ENCODE measurements at places on chromosomes 3 and 15.

- peak; percentile 31 for DNase-seq
Measured at GRCh38 chr3:51967384-51968169, at the start of gene PCBP4. Gene PCBP4 (minus strand): TSS chr3:51967454. CDS start chr3:51961240, 6,214 bp downstream.

DNA sequence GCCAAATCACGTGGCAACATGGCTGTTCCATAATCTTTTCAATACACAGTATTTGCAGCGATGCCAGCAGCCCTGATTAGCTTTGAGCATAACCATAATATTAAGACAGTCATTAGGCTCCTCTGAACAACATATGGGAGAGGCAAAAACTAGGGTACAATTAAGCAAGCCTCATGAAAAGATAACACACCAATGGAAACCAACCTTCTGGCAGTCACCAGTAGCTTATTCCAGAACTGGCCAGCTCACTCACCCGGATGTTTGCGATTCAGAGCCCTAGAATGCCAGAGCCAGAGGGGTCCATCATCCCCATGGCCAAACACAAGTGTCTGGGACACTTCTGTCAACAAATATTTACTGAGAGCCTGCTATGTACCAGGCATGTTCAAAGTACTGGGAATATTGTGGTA lies 48.8 kb upstream of the PLXND1 start:
- peak; percentile 53 for DNase-seq

DNA sequence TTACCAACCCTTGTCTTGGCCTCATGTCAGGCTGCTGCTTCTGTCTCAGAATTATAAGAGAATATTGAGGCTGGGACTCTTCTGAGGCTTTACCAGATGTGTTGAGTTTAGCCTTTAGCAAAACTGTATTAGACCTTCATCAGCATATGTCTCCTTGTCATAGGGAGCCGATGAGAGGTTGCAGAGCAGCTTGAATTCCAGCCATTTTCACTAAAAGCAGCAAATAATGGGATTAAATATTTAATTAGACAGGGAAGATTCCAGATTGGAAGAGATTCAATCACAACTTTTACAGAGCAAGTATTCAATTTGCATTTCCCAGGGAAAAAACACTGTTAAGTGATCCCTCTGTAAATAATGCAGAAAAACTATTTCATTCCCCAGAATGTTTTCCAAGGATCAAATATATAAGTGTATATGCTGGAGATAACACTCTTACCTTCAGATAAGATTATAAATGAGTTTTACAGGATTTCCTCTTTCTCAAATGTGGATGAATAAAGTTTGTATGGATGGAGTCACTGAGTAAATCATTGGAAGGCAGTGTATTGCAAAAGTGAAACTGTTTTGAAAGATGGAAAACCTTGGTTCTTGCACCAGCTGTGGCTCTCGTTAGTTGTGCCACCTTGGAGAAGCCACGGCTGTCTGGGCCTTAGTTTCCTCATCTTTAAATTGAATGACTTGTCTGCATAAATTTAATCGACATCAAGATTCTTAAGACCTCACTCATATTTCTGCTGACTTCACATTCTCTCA lies 466.4 kb upstream of the SGO1 start:
- DNase-seq, result no peak

- DNase-seq, result no peak
Measured at GRCh38 chr3:119609301-119609700, 11.6 kb downstream of the PLA1A start.

DNA sequence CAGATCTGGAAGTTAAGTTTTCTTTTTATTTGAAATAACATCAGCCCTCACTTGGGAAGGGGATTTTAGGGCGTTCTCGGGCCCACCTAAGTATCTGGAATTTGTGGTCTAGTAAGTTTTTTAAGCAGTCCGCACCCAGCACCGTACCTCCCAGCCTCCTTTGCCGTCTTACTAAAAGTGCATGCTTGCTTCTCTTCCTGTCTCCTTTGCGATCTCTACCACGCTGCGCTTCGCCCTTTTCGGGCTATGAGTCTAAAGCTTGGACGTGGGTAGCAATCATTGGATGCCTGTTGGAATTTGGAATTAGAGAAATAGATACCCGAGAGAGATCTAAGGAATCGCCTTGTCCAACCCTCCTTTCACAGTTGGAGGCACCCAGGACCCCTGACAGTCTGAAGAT lies 1.1 kb downstream of the THSD4 start:
- DNase-seq, result no peak

- no peak for DNase-seq
Measured at GRCh38 chr15:68209735-68210408, 4.7 kb upstream of the CALML4 start.

Measured in NCI-H446 (cell line).